Activated effector memory CD4-positive, alpha-beta T cell treated with Interleukin-2 at 50 U/mL for 16 hours (primary cell): ENCODE measurements at places on chromosomes 2 and 18.

- DNase-seq: no peak
Measured at GRCh38 chr2:196233021-196233804, 61.8 kb upstream of the STK17B start.

GRCh38 chr2:236081171-236081570, 87.0 kb downstream of the GBX2 start:
- DNase-seq: no peak

DNA sequence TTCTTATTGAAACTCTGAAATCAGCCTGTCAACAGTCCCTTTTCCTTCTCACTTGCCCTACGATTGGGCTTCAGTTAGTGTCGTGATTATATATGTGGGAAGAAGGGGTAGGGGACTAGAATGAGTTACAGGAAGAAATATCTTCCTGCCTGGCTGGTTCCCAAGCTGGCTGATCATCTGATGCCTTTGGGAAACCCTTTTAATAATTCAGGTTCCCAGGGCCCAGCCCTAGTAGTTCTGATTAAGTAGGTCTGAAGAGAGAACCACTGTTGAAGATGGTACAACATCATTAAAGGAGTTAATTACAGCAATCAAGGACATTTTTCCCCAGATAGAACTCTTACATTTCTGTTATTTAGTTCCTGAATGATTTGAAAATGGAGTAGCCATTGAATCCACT, 110.1 kb upstream of the EML6 start:
- no peak for DNase-seq

- no peak for DNase-seq
Measured at GRCh38 chr2:10481055-10481665, 33.0 kb upstream of the ODC1 start.

DNA sequence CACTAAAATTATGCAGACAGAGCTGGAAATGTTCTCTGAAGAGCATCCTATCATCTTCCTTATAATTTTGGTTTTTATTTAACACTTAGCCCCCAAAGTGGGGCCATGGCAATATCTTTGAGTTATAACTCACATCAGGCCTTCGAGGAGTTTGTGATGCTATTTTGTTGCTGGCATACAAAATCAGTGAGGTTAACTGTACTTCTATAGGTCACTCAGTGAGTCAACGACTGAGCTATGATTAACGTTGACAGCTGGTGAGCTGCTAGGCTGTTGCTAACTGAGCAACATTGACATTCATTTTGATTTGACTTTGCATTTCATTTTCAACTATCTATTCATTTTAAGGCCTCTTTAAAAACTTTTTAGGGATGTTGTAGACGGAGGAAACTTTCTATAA, 50.0 kb downstream of the GPD2 start:
- no peak for DNase-seq

DNA sequence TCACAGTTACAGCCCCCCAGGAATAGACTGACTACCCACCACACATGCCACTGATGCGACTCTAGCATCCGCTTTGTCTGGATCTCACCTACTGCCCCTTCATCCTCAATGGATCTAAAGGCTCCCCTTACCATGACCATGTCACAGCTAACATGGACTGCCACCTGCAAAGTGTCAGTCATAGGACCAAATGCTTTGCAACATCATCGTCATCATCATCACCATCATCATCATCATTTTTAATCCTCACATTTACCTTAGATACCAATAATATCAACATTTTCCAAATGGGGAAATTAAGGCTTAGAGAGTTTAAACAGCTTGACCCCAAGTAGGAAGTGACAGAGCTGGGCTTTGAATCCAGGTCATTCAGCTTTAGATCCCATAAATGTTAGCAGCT, 60.1 kb upstream of the NEDD4L start:
- no peak for DNase-seq

GRCh38 chr2:177689623-177690022, 297.1 kb downstream of the AGPS start:
- no peak for DNase-seq

DNA sequence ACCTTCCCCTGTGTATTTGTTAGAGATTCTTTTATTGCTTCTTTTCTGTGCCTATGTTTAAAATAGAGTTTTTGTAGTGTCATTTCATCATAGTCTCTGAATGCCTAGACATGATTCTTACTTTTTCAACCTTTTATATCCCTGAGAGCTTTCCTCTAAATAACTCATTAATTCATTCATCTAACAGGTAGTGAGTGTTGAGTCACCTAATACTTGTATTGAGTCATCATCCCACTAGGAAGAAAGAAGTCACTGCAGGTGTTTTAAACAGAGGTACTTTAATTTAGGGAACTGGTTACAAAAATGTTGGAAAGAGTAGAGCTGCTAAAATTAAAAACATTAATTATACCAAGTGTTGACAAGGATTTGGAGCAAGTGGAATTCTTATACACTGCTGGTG, 18.5 kb upstream of the NMS start:
- DNase-seq: no peak

DNA sequence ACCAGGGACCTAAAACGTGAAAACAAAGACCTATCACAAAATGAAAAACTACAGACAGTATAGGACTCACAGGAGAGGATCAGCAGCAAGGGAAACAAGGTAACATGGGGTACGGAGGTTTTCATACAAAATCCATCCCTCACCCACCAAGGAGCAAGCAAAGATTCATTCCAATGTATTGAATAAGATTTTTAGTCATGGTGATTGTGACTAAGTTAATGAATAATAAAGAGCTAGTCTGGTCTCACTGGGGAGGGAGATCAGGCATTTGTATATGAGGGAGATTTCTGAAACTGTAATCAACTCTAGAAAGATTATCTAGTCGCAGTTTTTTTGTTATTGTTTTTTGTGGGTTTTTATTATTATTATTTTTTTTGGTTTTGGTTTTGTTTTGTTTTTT, 336.5 kb upstream of the MMADHC start:
- DNase-seq: no peak

GRCh38 chr2:85728883-85729824, 24.6 kb upstream of the ATOH8 start:
- DNase-seq: peak; percentile 49

DNA sequence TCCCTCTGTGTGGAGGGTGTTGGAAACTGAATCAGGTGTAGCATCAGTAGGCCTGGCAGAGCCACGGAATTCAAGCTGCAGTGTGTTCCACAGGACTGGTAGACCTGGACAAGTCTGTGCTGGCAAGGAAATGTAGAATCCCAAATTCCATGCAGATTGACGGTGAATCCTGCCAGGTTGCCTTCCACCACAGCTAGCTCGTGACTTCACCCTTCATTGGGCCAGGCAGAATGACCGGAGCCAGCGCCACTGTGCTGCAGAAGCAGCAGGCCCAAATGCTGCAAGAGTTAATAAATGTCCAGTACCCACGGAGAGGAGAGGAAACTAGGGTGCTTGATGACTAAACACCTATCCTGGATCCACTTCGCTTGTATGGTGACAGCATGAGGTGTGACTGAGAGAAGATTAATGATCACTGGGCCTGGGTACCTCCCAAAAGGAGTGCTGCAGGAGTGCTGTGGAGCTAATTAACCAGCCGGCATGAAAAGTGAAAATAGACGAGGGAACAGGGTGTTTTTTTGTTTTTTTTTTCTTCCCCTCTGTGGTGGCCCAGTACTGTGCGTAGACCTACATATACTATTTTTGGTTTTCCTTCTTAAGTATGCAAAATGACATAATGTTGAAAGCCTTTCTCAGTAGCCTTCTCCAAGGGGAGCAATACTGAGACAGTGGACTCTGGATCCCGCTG, 122.2 kb downstream of the TANC1 start:
- no peak for DNase-seq

DNA sequence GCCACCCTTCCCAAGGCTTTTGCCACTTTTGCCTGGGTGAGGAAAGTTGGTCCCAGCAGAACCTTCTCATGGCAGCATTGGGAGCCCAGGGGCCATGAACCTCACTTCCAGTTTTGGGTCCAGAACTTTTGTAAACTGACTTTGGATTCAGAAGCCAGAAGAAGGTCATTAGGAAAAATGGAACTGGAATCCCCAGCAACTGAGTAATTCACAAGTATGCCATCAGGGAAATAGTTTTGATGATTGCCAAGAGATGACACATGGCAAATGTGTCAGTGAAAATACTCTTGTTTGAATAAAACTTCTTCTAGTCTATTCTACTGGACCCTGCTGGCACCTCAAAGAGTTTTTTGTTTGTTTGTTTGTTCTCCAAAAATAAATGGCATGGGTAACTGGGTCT, 203.7 kb downstream of the SETBP1 start:
- no peak for DNase-seq

- no peak for DNase-seq
Measured at GRCh38 chr2:133766164-133766832, 198.0 kb upstream of the NCKAP5 start.

- DNase-seq: no peak
Measured at GRCh38 chr2:84302513-84303412, 156.3 kb downstream of the SUCLG1 start.

- no peak for DNase-seq
Measured at GRCh38 chr2:36329251-36329650, 26.3 kb upstream of the CRIM1 start.

DNA sequence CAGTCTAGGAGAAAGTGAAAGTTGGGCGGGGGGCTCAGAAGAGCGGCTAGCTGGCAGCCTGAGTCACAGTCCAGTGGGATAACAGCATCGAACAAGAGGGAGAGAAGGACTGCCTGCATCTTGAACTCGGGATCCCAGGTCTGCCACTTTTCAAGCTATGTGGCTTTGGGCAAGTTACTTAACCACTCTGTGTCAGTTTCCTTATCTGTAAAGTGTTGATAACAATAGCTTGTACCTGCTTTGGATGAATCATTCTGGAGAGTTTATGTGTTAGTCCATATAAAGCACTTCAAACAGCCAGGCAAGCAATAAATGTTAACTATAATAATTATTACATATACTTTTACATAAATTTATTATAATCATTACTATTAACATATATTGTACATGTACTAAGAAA, 4.6 kb downstream of the DYSF start:
- DNase-seq: no peak

GRCh38 chr18:74351354-74351753, 35.7 kb downstream of the C18orf63 start:
- no peak for DNase-seq

- no peak for DNase-seq
Measured at GRCh38 chr2:65437392-65438135, 5.2 kb upstream of the SPRED2 start.

- DNase-seq: no peak
Measured at GRCh38 chr18:22230471-22230945, 61.1 kb downstream of the GATA6 start.

- DNase-seq: no peak
Measured at GRCh38 chr18:36766836-36767235, 62.0 kb downstream of the TPGS2 start.

DNA sequence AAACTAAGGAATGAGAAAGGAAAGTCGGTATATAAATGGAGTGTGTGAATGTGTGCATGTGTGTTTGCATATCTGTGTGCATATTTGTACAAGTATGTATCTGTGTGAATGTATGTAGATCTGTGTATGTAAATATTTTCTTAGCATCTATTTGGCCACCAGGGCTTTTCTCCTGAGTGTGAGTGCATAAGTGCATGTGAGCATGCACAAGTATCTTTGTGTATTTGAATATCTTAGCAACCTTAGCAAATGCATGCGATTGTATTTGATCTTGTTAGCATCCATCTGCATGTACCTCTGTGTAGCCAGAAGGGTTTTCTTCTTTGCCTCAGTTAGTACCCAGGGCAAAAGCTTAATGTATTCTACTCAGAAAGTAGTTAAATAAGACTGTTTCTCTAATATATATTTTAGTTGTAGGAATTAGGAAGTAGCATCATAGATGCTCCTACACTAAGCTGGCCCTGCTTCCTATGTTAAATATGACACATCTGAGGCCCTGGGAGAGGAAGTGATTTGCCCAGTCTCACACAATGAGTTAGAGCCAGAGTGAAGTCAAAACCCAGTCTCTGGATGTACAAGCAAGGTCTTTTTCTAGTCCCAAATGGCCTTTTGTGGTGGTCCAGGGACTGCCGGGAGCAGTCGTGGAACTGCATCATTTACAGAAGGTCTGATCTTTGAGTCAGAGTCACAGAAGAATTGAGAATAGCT, 9.2 kb downstream of the FKBP1B start:
- DNase-seq: no peak

- DNase-seq: no peak
Measured at GRCh38 chr2:54041135-54041534, 70.3 kb upstream of the PSME4 start.

DNA sequence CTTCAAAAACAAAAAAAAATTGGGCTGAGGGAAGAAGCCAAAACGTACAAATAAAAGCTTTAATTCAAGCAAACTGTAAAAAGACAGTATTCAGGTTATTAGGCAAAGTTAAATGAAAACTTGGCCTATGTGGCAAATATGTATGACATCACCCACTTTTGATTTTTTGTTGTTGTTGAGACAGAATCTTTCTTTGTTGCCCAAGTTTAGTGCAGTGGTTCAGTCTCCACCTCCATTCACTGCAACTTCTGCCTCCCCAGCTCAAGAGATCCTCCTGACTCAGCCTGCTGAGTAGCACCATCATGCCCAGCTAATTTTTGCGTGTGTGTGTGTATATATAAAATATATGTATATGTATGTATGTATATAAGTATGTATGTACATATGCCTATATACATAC, 440.4 kb upstream of the NRXN1 start:
- DNase-seq: no peak

DNA sequence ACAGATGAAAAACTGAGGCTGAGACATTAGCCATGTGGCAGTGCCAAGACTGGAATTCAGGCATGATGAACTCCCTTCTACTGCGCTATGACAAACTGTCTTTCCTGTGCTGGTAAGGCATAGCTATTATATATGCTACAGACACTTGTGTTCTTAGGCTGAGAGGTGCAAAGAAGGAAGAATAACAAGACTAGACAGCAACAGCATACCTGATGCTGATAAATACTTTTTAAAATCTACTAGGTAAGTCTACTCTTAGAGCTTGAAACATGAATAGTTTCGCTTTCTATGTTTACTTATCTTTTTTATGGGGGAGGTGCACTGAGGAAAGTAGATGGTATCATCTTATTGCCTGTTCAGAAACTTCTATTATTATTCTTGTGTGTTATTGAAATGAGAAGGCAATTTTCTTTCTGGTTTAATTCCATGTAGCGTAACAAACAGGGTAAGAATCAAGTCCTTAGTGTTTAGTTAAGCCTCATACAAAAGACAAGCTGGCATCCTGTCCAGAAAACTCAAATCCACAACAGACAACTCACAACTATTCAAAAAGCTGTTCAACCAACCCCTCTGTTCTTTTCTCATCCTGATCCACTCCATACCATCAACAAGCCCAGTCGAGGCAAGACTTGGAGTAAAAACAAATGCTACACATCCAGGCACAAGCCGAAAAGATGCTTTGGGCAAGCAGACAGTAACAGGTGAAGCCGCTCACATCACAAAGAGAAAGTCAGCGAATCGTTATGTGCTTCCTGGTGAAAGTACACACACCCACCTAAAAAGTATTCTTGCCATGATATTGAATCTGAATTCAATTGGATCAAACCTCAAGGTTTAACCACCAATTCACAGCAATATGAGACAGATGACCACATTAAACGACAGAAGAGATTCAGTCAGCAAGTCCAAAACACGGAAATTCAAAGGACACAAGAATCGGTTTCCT, 1.5 kb downstream of the TTC32 start:
- peak; percentile 6 for DNase-seq

DNA sequence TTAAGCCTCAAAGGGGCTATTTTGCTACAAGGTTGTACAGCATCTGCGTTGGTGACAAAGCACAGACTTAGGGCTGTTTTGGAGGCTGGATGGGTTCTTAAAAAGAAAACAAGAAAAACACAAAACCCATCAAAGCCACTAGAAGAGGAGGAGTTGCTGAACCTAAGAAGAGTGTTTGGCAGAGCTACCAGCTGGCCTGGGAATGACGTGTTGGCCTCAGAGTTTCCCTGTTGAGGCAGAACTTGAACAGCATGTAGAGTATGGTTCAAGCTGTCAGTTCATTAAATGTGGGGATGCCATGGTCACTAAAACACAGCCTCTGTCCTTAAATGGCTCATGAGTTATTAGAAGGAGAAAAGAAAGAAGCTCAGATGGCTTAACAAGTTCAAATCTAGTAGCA, 162.5 kb downstream of the TTC32 start:
- no peak for DNase-seq
